ENCODE measurements at places on chromosomes 13 and 19. TPM values are rescaled to one million over a fixed set of nuclear protein-coding genes. Genes with fewer than 3 reads are reported as not detected.

- no peak for DNase-seq
Measured at GRCh38 chr19:1700733-1701663, 48.6 kb upstream of the TCF3 start.

Gene PIH1D1
- total RNA-seq = 52.7 TPM

- no peak for DNase-seq
Measured at GRCh38 chr19:1513499-1514294, 878 bp upstream of the ADAMTSL5 start.

GRCh38 chr13:28001837-28002473, 13.5 kb upstream of the URAD start:
- no peak for DNase-seq

DNA sequence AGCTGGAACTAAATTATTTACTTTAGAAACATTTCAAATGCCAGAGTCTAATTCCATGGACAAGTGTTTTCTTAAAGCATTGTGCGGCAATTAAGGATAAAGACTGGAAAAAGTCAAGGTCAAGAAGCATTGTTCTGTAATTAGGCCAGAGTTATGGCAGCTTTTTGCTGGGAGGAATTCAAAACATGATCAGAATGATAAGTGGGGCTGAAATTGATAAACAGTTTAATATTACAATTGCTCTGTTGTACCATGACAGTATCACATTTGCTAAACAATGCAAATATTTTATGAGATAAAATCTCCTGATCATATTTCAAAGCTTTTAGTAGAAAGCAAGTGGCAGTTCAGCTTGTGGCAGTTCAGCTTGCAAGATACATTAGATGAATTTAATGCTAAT, 513.7 kb downstream of the GPC6 start:
- no peak for DNase-seq

GRCh38 chr13:37652596-37652995, 54.0 kb upstream of the POSTN start:
- DNase-seq = no peak

Gene SLC17A7
- total RNA-seq = 1.1 TPM

- DNase-seq = no peak
Measured at GRCh38 chr19:9971166-9971897, 35.0 kb upstream of the OLFM2 start.

GRCh38 chr13:95049772-95050171, 251.5 kb downstream of the ABCC4 start:
- DNase-seq = no peak

GRCh38 chr19:2678044-2678671, 24.3 kb downstream of the GNG7 start:
- DNase-seq = no peak

Gene COX6B2
- not detected for total RNA-seq

Gene CEACAM4
- not detected for total RNA-seq

DNA sequence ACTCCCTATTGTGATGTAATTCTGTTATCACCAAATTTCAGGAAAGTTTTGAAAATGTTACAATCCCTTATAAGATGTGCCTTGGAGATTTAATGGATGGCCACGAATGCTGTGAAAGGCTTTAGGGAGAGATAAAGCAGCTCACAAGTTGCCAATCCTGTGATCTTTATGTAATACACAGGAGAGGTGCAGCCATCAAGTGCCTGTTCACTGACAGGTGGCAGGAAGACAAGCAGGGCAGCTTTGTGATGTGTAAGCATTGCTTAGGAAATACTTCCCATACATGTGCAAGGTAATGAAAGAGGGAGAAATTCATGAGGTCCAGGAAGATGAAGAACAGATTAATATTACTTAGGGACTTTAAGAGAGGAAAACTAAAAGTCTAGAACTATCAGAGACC, 628.8 kb downstream of the SLITRK6 start:
- no peak for DNase-seq

DNA sequence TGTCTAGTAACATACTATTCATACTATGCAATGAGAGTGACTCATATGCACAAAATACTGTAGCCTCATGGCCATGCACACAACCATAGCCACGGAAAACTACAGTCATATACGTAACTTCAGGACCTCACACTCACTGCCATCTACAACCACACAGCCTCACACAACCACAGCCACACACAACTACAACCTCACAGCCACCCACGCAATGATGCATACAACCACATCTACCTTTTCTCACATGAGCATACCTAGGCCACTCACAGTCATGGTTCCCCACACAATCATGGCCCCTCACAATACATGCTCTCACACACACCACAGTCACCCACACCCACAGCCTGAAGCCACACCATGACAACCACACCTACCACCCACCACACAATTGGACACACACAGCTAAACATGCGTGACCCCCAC, 8.7 kb upstream of the TNFSF14 start:
- DNase-seq = no peak

Gene FKBP8
- total RNA-seq = 193 TPM

DNA sequence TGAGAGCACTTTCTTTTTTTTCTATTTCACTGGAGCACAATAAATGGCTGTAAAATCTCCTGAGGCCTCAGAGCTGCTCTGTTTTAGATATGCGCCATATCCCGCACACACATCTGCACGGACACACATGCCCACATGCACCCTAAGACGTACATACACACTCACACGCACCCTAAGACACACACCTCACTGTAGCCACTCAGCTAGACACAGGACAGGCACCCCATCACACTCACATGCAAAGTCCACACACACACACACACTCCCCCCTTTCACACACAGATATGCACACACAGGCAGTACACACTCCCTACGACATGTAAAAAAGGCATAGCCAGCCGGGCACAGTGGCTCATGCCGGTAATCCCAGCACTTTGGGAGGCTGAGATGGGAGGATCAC, 8.8 kb downstream of the ELOF1 start:
- DNase-seq = no peak

DNA sequence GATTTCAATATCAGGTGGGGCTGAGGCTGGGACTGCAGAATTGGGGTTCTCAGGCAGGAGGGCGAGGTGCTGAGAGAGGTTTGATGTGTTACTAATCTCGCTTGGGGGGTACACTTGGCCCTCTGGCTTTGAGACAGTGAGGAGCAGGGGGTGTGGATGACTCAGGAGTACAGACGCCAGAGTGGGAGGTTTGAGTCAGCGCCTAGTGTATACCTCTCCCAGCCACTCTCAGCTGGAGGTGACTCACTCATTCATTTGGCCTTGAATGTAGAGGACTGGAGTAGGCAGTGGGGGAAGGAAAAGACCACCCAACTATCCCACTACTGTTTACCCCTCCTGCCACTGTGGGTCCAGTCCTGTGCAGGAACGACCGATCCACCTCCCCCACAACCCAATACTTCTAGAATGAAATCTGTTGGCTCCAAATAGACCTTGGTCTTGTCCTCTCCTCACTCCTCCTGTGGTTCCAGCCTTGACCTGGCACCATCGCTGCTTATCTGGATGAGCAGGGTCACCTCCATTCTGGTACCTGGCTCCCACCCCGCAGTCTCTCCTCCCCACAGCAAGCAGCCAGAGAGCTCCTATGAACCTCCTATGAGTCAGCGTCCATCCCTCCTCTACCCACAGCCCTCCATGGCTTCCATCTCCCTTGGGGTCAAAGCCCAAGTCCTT, 20.1 kb upstream of the ZNRF4 start:
- DNase-seq = no peak
